ENCODE measurements at places on chromosomes 7 and 10.

- DNase-seq, result peak; percentile 32
These were observed 820 bp upstream of the NRG3 start for GRCh38 chr10:81873932-81874816.

DNA sequence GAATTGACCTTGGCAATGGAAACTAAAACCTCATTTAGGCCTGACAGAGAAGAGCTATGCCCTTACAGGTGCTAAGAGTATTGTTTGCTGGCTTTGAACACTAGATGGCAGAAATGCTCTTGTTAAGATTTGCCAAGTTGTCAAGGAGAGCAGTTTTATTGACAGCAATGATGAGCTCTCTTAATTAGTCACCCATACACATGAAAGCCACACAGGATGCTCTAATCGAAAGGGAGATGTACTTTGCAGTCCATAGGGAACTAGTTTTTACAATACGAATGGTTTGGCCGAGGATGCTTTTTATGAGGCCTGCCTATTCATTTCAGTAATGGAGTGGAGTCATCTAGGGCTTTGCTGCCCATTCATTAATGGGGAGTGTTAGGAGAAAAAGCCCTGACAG, 45.4 kb upstream of the MBL2 start:
- DNase-seq, result peak; percentile 28

DNA sequence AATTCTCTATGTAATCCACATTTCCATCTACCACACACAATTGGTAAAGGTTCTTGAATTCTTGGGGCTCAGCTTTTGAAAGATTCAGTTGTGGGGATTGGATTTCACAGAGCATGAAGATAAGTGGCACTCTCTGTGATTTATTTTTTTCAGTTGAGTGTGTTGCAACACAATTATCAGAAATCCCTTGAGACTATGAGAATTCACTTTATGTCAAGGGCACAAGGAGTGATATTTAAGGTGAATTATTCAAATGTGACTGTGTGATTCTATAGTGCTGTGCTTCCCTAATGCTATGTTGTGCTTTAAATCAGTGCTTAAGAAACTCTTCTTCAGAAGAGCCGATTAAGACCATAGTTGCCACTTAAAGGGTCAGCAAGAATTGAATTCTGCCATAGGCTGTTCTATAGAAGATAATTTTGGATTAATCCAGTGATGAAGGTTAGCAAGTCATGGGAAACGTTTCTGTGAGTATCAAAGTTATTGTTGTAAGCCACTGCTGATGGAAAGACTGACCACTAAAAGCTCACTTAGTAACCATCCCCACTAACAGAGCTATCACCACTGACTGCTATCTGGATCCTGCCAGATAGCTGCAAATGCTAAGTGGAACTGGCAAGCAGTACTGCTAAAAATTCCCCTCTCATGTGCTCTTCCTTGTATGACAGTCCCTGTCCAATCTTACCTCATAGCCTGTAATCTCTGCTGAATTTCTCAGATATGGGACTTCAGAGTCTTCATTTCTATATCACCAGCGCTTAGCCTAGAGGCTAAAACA, 134.0 kb upstream of the SEMA3D start:
- no peak for DNase-seq

GRCh38 chr7:110973196-110973990, 117.5 kb upstream of the LRRN3 start:
- no peak for DNase-seq

- DNase-seq, result no peak
These were observed 1068.1 kb downstream of the NRG3 start for GRCh38 chr10:82943142-82943541.

DNA sequence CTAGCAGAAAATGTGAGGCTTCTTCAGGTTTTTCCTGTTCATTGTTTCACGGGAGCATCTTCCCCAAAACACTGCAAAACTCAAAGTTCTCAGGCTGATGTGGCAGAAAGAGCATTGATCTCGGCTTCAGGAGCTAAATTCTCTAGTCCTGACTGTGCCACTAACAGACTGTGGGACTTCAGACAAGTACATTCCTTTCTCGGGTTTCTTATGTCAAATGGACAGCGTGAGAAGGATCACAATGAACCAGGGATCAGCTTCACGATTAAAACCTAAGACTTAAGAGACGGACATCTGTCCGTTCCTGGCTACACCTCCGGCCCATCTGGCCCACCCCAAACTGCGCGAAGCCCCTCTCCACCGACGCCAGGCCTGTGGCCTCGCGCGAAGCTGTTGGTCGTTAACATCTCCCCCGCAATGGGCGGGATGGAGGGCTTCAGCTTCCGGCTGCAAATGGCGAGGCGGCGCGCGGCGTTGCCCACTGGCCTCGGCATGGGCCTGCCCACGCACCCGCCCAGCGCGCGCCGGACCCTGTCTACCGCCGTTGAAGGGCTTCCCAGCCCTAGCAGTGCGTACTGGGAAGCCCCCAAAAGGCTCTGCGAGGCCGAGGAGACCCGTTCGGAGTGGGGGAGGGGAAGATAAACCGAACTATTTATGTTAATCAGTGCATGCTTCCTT, 549 bp upstream of the DDX50 start:
- DNase-seq, result no peak

DNA sequence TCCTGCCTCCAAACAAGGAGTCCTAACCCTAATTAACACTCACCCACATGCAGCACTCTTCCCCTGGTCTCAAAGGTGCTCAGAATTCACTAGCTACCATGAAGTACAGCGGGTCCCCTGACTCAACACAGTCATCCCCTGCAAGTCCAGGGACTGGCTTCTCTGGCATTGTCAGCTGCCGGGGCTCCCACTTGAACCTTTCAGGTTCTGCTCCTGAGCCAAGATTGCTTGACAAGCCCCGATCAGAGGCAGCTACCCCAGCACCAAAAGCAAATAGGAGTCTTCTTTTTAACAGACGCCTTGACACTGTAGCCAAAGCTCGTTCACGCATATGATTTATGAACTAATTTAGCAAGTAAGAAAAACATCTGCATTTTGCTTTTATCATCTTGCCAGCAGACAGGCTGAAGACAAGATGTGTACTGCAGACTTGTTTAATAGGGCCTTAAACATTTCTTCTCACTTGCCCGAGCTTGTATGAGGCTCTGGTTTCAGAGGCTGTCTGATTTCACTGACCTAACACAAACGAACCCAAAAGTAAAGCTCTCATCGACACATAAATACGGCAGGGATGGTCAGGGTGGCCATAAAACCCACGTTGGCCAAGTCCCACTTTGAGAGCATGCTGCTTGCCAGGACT, 67.6 kb upstream of the ADAM12 start:
- DNase-seq, result no peak

DNA sequence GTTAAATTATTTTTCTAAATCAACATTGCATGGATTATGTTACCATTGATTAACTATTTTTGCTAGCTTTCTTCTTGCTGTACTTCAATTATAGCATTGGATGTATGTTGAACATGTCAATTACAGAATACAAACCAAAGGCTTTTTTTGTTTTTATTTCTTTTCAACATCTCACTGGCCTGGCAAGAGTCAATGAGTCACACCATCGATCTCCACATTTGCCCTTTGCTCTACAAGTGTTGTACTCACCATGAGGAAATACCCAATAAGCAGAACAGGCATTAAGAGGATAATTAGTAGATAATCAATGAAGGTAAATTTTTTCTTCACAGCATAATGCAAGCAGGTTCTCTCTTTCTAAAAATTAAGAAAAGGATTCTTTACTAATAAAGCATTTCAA, 23.3 kb downstream of the ANKRD22 start:
- no peak for DNase-seq

DNA sequence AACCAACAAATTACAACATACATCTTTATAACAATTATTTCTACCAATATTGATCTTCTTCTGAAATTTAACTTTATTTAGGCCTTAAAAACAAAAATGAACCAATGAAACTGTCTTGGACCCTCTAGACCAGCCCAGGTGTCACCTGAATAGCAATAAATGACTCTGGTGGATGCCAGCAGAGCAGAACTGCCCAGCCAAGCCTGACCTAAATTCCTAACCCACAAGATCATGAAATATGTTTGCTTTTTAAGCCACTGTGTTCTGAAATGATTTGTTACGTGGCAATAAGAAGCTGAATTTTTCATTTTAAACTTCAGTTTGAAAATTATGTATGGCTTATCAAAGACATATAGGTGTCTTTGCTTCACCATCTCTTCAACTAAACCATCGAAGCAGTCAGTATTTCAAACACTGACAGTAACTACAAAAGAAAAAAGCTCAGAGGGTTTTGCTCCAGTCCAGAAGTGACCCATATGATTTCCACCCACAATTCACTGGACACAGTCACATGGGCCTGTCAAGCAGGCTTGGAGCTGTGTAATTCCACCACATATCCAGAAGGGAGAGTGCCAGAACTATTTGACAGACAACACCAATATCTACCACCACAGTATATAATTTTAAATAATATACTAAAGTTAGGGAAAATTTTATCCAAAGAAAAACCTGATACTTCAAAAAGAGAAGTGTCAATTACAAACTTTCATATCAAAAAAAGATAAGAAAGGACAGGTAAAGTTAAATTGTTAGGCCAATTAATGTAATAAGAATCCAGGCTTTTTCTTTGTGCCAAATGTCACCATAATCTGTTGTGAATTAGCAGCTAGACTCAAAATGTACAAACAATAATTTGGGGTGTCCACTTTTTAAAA, 94.5 kb downstream of the KMT2C start:
- no peak for DNase-seq

DNA sequence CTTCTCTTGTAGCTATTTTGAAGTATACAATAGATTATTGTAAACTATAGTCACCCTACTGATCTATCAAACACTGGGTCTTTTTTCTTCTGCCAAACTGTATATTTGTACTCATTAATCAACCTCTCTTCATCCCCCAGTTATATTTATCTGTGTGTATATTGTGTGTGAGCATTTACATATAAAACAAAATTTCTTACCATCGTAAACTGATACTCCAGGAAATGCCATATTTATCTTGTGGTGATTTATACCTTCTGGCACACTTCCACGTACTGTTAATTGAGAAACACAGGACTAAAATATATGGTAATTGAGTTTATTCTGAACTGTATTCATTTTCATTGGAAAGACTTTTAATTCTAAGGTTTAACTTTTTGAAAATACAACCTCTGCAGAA, 18.9 kb downstream of the ANLN start:
- DNase-seq, result no peak

GRCh38 chr10:26797340-26797739, 63.4 kb downstream of the ABI1 start:
- DNase-seq, result no peak

DNA sequence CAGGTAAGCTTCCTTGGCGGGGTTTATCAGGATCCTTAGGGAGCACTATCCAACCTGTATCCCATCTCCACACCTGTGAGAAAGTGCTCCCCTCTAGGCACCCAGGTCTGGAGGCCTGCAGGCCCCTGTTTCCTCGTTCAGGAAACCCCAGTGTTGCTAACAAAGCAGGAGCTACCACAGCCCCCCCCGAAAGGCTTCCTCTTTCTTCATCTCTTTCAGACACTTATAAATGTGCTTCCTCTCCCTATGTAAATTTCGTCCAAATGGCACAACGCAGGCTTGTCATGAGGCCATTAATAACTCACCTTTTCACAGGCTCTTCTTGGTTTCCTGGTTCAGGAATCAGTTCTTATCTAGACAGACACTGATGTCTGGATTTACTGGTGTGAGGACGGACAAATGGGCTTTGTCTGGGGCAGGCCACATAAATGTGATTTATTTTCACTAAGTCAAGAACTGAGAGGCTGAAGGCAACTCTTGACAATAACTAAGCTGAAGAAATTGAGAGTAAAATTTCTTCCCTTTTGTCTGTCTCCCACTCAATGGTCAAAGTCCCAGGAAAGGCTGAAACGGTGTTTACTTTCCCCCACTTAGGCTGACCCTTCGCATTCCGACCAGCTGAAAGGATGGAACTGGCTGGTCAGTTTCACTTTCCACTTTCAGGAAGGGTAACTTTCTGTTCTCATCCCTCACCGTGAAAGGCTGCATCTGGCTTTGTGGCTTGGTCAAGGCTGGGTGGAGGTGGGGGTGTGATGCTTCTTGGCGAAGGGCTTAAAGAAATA, 46.8 kb downstream of the PIK3AP1 start:
- DNase-seq, result no peak

- no peak for DNase-seq
These were observed 494.3 kb downstream of the AUTS2 start for GRCh38 chr7:70092314-70093204.

DNA sequence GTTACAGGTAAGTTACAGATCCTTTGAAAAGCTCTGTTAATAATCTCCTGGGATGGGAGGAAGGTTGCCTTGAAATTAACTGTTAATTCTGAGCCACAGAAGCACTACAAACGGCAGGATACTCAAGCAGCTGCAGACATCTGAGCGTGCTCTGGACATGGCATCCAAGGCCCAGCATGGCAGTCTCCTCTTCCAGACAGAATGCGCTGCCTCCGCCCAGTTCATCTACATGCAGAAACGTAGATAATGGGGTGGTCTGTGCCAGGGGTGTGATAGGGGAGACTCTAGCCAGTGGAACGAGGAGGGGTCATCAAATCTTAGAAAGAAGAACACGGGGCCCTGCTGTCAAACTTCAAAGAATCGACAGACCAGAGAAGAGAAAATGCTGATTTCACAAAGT, 13.8 kb downstream of the VIPR2 start:
- DNase-seq, result no peak

DNA sequence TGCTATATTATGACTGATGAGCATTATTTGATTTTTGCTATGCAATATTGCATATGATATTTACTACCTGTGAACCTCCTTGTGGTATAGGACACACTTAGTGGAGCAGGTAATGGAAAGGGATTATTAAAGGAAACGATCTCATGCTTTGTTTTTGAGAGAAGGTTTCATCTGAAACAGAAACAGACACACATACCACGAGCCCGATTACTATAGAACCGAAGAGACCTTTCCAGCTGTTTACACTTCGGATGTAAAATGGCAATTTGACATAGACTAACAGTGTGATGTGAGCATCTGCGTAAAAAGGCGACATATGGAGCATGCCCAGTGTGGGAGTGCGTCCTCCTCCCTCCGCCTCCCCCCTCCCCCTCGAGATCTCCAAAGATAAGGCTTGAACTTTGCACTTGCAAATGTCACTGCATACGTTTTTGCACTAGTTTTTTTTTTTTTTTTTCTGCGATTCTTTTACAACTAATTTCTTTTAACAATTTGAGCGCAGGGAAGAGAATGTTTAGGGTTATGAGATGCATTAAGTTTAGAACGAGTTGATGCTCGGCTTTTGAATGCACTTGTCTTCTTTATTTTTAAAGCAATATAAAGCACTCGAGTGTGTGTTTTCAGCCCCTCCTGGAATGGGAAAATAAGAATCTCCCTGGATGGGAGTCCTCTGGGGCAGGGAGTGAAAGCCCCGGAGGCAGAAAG, 251.0 kb downstream of the NSUN6 start:
- DNase-seq, result no peak
